ENCODE measurements at places on chromosomes 7 and 10.

DNA sequence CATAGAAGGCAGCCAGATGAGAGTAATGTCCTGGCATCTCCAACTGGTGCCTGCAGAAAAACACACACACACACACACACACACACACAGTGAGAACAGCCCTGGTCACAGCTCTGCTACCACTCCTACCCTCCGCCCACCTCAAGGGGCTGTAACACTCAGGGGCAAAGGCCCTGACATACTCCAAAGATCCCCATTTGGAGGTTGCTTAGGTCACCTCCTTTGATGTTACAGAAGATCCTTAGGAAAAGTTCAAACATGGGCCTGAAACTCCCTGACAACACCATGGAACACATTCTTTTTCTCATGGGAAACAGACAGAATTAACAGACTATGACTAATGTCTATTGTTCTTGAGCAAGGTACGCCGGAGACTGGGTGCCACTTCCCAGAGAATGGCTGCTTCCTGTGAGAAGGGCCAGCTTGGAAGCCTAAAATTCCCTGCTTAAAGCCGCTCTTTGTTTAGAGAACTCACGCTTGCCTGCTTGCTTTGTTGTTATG is 27.7 kb downstream of the DENND11 start:
- no peak for DNase-seq

DNA sequence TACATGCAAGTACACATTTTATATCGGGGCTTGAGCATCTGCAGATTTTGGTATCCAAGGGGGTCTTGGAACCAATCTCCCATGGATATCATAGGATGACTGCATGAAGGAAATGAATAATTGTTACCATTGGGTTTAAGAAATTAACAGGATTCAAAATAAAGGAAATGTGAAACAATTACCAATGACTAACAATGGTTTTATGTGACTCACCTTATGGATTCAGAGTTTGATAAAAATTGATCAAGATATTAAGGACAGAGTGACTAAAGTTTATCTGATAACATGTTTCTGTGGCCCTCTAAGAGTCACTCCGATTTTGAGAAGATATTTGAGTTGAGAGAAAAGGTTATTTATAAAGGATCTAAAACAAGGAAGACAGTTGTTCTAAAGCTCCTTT is 93.0 kb upstream of the ODAD2 start:
- no peak for DNase-seq

DNA sequence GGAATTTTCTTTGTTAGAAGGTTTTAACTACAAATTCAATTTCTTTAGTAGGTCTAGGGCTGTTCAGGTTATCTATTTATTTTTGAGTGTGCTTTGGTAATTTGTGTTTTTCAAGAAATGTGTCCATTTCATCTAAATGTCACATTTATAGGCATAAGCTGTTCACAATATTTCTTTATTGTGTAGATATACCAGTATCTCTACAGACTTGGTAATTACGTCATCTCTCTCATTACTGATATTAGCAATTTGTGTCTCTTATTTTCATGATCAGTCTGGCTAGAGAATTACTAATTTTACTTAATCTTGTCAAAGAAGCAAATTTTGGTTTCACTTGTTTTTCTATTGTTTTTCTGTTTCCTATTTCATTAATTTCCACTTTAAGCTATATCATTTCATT is 152.0 kb downstream of the RNLS start:
- DNase-seq: no peak

DNA sequence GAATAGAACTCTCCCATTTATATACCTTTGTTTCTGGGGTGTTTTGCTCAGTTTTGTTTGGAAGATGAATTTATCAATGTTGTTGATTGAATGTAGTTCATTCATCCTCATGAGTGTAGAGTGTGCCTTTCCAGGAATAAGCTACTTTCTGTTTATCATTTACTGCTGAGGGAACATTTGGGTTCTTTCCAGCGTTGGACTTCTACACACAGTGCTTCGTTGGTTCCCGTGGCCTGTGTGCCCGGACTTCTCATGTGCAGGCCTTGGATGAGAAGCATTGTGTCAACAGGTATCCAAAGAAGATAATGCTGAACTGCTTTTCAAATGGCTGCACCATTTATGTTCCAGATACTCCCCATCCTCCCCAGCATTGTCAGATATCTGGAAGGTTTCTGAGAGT is 107.6 kb upstream of the TNS3 start:
- DNase-seq: no peak

DNA sequence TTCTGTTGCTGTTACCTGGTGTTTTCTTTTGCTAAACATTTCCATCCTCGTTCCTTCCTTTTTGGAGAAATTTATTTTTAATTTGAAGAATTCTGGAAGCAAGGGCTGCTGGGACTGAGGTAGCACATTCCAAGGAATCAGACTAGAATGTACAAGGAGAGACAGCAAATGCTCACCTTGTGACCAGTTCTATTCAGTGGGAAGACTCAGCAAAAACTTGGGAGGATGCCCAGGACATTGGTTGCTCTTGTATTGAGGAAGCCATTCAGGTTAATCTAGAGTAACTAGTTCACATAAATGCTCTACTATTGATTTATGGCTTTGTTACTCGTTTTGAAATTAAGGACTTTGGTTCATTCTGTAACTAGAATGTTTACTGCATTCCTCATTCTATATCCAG is 11.3 kb downstream of the PLCE1 start:
- DNase-seq: no peak

- DNase-seq: no peak
These were observed 7.8 kb downstream of the LIPM start for GRCh38 chr10:88810196-88810961.

DNA sequence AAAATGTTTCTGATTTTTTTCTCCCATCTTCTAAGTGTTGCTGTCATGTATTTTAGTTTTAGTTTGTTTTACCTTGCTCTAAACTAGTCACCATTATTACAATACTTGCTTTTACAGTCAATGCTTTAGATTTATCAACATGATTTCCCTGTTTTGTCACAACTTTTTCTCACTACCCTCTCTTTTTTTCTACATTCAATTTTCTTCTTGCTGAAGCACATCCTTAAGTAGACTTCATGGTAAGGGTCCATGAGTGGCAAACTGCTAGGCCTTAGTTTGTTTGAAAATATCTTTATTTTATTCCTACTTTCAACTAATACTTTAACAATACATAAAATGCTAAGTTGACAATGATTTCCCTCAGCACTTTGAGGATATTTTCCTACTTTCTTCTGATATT is 173.5 kb downstream of the DNAJC1 start:
- no peak for DNase-seq

DNA sequence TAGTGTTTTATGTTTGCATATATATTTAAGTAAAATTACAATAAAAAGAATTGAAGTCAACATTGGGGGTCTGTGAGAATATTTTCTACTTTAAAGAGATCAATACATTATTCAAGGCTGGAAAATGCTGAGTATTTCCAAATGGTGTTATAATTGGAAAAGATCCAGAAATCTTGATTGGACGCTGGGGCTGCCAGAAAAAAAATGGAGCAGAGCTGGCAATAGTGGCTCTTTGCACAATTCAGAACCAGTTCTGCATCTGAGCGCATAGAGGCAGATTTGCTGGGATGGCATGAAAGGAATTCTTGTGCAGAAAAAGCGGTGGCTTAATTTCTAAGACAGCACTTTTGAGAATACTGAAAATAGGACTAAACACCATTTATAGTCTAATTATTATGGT is 10.8 kb upstream of the VWC2 start:
- DNase-seq: no peak

- DNase-seq: no peak
These were observed 838.2 kb upstream of the POM121L12 start for GRCh38 chr7:52197221-52197620.

GRCh38 chr7:93219868-93220267 is 6.4 kb downstream of the HEPACAM2 start:
- DNase-seq: no peak

DNA sequence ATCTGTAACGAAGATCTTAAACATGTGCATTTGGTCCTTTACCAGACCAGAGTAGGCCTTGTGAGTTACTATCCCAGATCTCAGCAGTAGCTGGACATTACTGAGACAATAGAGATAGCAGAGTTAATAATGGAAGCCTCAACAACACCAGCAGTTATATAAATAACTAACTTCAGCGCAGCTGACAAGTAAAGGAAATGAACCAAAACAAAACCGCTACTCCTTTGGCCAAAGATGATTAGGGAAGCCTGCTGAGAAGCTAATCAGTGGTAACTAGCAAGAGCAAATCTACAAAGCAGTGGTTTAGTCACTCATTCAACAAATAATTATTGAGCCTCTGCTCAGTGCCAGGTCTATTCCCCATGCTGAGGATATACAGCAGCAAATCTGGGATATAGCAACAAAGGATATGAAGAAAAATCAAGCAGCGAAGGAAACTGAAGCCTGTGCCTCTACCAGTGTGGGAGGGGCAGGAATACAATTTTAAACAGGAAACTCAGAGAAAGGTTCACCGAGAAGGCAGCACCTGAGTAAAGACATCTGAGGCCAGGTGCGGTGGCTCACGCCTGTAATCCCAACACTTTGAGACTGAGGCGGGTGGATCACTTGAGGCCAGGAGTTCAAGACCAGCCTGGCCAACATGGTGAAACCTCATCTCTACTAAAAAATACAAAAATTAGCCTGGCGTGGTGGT is 103.6 kb downstream of the ELMO1 start:
- DNase-seq: no peak

DNA sequence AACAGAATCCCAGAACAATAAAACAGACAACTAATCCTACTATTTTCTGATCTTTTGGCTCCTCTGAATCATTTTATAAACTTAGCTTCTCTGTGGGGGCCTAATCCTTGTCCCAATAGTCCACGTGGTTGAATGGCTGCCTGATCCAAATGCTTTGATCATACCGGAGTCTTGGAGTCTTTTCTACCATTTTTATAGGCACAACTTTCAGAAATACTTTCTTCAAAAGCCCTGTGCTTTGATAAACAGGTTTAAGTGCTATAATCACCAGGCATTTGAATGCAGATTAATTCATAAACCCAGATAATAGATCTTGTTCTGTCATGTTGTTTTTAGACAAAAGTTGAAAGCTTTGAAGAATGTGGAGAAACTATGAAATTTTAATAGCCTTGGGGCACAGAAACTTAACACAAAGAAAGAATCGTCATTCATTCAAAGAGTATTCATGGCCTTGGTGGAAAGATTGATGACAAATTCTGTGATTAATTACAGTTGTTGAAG is 163.7 kb downstream of the AHR start:
- no peak for DNase-seq

DNA sequence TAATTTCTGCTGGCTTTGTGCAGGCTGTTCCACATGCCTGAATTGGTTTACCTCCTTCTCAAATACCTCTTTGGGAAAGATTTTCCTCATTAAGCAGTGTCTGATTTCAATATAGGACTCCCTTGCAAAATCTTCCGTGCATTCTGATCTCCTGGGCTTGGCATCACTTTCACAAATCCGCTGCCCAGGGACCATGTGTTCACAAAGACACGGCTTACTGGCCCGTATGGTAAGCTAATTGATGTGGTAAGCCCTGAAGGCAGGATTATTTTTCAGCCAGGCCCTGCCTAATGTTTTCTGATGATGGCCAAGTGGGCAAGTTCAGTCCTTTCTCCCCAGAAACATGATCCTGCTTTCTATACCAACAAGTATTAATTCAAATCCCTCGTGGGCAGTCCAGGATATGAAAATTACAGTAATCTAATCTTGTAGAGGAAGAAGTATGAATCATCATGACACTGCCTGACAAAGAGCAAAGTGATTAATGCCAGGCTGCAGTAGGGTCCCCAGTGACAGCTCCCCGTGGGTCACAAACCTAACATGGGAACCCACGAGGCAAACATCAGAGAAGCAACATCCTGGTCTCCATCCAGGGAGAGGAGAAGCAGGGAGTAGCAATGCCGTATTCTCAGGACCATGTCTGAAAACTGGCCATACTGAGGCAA is 11.6 kb upstream of the SVIL start:
- no peak for DNase-seq

DNA sequence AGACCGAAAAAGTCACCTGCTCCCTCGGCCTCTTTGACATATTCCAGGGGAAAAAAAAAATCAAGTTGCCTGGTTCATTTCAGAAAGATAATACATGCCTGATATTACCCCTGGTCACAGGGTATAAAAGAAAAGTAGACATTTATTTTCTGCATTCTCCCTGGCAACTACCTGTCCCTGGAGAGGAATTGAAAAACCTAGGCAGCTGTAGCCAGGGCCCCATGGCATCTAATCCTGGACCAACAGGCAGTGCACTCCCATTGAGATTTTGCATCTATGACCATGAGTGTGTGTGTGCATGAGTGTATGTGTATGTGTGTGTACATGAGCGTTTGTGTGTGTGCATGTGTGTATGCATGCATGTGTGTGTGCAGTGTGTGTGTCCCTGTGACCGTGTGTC is 338.2 kb upstream of the PFKP start:
- no peak for DNase-seq

- no peak for DNase-seq
These were observed 62.9 kb downstream of the AKR1B1 start for GRCh38 chr7:134396031-134396430.

DNA sequence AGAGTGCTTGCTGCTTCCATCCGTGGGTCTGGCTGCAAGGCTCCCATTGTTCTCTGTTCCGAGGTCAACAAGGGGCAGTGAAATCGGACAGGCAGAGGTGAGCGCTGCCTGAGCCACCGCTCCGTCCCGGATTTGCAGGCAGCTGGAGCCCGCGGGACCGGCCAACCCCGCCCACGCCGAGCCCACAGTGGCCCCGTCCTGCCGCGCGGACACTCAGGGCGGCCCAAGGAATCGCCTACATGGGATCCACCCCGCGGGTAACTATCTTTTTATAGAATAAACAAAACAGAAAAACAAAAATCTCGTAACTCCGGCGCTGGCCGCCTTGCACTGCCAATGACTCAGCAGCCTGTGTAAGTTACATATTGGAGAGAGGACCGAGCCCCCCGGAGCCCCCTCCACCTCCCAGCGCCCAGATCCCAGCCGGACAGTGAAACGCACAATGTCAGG is 1.9 kb downstream of the BNIP3 start:
- no peak for DNase-seq

DNA sequence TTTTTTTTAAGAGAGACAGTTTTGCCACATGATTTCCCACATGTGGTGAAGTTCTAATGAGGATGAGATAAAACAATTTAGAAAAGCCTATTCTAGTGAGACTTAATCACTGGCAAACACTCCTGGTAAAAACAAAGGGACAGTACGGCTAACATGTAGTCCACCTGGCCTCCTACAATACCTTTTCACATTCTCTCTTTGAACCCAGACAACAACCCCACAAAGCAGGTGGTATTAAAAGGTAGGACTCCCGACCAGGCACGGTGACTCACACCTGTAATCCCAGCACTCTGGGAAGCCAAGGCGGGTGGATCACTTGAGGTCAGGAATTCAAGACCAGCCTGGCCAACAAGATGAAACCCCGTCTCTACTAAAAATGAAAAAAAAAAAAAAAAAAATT is 12.4 kb downstream of the PARD3 start:
- no peak for DNase-seq

GRCh38 chr10:17206210-17206709 is 4.8 kb upstream of the TRDMT1 start:
- DNase-seq: no peak
